ENCODE measurements at places on chromosomes 1 and 21.

GRCh38 chr1:204126386-204126785, 25.5 kb downstream of the ETNK2 start:
- no peak for DNase-seq

- DNase-seq, result no peak
Observed at GRCh38 chr1:11291049-11291448, 18.1 kb downstream of the UBIAD1 start.

GRCh38 chr1:24867084-24867870, 62.8 kb downstream of the RUNX3 start:
- DNase-seq, result no peak

GRCh38 chr1:174077749-174078490, 55.8 kb upstream of the RC3H1 start:
- no peak for DNase-seq

- no peak for DNase-seq
Observed at GRCh38 chr1:212247179-212247721, 38.0 kb upstream of the PPP2R5A start.

- DNase-seq, result no peak
Observed at GRCh38 chr1:169867012-169867675, 26.6 kb downstream of the SCYL3 start.

DNA sequence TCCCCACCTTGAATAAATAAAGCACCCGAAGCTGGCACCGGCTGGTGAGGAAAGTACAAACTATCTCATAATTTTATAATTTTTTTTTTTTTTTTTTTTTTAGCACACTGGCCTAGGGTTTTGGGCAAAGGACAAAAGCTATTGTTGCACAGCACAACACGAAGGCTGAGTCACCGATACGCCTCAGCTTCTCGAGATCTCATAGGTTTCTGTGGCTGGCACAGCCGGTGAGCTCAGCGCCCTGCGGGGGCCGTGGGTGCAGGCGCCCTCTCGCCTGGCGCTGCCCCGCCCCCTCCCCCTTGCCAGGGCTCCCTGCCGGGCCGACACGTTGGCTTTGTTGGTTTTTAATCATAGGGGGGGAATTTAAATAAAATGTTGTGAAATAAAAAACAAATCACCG, 17.2 kb downstream of the CASZ1 start:
- no peak for DNase-seq
